ENCODE measurements at places on chromosomes 7 and 10.
A peak's percentile ranks its signal among the peaks of the same experiment; 100 is the strongest.

DNA sequence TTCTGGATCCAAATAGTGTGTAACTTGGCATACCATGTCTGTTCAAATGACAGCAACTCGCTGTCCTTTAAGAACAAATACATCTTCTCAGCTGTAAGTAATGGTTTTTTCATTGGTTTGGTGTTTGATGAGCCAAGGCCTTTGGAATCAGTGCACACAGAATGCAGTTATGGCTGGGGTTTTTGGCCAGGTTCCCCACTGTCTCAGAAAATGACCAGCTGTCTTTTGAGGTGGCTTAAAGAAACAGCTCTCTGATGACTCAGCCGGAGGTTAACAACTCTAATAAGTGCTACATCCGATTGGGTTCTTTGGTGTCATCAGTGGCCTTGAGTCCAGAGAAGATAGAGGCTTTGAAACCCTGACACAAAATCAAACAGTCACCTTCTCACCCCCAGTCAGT lies 688.4 kb downstream of the REEP3 start:
- no peak for DNase-seq

GRCh38 chr10:107409522-107409921 lies 245.0 kb upstream of the SORCS1 start:
- no peak for DNase-seq

DNA sequence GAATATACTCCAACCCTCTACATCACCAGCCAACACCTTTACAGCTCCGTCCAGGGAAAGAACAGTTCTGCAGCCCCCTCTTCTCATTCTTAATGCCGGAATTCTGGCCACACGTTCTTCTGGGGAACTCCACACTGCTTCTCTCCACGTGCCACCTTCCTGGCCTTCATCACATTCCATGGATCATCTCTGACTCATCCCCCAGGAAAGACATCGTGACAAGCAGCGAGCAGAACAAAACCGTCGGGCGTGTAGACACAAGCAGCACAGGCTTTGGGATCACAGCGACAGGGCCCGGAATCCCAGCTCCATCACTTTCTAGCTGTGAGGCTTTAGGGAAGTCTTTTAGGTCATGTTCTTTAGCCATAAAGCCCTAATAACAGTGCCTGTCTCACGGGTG lies 590.3 kb upstream of the FOXK1 start:
- DNase-seq, result no peak

- DNase-seq, result no peak
These were observed 44.1 kb downstream of the HTR7 start for GRCh38 chr10:90813594-90814365.

GRCh38 chr10:3783682-3784432 lies 1.2 kb downstream of the KLF6 start:
- DNase-seq, result peak; percentile 38

DNA sequence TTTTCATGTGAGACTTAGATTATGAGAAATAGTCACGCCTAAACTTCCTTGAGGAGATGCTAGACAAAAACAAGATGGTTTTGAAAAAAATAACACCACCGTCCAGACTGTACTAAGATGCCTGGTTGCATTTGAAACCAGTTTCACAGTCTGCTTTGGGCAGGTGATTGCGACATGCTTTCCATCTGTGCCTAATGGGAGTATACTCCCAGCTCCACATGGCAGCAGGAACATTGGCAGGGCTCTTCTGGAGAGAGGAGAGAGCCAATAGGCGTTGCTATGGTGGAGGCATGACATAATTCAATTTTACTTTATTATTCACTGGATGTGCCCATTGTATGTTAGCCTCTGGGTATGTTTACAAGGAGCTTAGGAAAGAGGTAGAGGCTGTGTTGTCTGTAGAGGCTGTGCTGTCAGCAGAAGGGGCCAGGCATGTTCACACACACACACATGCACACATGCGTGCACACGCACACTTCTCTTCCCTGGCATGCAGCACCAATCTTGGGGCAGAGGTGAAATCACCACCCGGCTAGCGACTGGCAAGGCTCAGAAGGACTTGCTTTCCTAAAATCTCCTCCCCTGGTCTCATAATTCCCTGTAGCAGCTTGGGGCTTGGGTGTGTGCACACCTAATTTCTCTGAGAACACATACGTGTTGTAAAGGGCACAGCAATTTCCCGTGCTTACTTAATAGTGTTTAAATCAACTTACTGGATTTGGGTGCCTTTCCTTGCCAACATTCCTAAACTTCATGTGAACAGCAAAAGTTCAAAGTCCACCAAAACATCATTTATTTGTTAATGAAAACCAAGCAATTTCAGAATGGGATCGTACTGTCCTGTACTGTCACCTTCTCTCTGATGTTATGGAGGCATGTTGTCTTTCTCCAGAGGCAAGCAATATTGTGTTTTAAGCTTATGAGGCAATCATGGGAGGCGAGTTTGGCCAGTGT lies 162.1 kb downstream of the TCF7L2 start:
- no peak for DNase-seq

DNA sequence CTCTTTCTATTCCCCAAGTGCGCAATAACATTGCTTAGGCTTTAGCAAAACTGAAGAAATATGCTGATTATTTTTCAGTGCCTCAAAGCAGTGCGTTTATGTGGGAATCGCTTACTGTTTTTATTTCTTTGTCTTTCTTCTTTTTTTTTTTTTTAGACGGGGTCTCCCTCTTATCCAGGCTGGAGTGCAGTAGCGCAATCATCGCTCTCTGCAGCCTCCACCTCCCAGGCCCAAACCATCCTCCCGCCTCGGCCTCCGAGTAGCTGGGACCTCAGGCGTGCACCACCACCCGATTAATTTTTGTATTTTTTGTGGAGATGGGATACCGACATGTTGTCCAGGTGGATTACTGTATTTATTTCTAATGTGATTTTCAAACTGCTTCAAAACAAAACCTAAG lies 1.2 kb downstream of the DENND10 start:
- DNase-seq, result no peak

- no peak for DNase-seq
These were observed 49.2 kb upstream of the ANKRD1 start for GRCh38 chr10:90969947-90970673.

DNA sequence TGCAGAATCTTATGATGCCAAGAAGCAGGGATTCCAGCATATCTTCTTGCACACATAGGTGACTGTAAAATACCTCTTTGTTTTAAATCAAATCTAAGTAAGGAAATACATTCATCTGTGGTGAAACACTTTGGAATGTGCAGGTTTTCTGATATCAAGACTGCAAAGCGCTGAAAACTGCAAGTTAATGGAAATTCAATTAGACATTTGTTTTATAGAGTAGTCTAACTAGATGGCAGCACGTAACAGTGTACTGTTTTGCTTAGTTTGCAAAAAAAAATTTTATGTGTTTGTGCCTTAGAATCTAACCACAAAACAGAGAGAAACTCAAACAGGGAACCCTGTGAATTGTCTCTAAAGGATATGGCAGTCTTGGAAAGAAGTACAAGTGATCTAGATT lies 259.2 kb downstream of the HDAC9 start:
- DNase-seq, result no peak

DNA sequence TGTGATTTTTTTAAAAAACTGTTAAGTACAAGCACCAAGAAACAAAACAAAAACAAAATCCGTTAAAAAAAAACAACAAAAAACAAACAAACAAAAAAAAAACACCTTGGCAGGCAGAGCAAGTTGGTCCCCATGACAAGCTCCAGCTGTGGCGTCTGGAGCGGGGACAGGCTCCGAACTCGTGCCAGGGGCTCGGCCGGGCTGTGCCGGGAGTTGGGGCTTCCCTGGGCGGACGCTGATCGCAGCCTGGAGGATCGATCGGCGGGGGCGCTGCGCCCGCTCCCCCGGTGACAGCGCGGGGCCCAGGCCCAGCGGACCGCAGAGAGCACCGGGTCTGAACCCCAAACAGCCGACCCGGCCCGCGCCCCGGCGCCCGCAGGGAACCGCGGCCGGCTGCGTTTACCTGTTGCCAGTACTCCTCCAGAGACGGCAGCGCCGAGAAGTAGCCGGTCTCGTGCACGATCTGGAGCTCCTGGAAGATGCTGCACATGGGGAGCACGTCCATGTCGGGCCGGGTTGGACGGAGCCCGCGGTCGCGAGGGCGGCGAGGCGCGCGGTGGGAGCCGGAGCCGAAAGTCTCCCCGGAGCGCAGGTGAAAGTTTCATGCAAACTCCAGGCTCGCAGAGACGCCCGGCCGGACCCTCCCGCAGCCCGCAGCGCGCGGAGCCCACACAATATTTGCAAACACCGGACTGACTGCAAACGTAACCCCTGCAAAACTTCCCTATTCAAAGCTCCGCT lies at the start of gene KLF6:
KLF6 (minus strand) TSS at position 700 of the 741 bp plus-strand sequence; CDS start at position 505, 195 bp downstream.
- DNase-seq, result peak; percentile 57

- no peak for DNase-seq
These were observed 221.2 kb downstream of the PARD3 start for GRCh38 chr10:34593930-34594329.

DNA sequence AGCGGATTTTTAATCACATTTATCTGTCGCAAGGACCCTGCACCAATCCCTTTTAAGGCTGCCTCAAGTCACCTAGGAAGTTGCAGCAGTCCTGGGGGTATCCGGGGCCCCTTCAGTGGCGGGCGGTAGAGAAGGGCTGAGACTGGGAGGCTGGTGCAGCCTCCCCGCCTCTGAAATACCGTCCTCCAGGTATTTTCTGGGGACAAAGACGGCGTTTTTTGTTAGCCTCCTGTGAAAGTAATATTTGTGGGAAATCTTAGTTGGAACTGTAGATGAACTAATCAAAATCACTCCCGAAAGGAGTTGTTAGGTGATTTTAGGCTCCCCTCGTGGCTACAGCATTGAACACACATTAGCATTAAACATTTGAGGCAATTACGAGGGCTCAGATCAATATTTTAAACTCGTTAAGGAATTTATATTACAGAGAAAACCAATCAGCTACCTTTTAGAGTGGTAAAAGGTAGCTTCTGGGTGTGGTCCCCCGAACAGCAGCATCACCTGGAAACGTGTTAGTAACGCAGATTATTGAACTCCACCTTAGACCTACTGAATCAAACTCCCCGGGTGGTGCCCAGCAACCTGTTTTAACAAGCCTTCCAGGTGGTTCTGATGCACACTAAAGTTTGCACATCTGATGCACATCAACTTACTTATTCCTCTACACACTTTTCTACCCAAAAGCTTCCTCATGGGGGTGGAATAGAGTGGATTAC lies 530 bp upstream of the ANXA7 start:
- DNase-seq, result peak; percentile 12

DNA sequence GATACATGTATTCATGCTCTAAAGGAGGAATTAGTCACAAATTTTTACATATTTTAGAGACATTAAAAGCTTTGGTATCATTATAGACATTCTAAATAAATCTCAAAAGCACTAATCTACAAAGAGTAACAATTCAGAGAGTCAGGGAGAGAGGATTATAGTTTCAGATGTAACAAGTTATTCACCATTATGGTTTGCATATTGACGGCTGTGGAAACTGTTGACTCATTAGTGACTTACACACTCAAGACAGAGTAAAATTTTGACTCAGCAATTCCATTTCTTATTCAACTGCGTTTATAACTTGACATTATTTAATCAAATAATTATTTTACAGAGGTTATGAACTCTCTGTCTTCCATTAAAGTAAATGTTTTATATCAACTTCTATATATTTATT lies 95.4 kb upstream of the SEMA3C start:
- DNase-seq, result no peak

DNA sequence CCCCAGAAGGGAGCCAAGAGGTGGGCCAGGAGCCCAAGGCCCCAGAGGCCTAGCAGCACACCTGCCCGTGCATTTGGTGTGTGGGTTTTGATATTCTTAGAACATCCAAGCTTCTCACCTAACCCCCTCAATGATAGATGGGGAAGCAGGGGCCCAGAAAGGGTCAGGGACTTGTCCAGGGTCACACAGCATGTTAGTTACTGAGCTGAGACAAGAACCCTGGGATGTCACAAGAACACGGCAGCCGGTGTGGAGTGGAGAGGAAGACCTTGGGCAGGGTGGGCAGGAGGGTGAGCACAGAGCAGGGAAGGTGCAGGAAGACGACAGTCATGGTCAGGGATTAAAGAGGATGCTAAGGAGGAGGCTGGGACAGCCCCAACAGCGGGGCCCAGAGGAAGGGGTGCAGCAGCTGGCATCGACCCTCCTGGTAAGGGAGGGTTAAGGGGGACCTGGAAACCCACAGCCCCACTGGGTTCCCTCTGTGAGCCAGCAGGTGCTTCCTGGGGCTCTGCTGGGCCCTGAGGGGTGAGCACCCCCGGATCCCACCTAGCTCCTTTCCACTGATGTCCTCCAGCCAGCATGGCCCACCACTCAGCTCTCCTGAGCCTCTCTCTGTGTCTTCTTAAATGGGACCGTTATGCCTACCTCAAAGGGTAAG lies 44.4 kb downstream of the UNC5B start:
- DNase-seq, result no peak

GRCh38 chr7:6277476-6277875 lies 5.1 kb upstream of the CYTH3 start:
- no peak for DNase-seq

DNA sequence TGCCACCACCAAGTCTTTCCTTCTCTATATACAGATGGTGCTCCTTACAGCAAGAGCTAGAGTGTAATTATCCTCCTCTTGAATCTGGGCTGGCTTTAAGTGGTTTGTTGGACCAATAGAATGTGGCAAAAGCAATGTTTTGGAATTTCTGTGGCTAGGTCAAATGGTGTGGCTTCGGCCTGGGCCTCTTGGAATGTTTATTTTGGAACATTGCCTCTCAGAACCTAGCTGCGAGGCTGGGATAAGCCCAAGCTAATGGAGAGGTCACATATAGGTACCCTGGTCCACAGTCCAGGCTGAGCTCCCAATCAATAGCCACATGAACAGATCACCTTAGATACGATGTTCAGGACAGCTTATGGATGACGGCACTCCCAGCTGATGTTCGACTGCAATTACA lies 556.7 kb downstream of the TYW1 start:
- DNase-seq, result no peak

- no peak for DNase-seq
These were observed 196.4 kb downstream of the CREB5 start for GRCh38 chr7:28608731-28609130.

GRCh38 chr10:7054915-7055314 lies 355.9 kb downstream of the SFMBT2 start:
- DNase-seq, result no peak

DNA sequence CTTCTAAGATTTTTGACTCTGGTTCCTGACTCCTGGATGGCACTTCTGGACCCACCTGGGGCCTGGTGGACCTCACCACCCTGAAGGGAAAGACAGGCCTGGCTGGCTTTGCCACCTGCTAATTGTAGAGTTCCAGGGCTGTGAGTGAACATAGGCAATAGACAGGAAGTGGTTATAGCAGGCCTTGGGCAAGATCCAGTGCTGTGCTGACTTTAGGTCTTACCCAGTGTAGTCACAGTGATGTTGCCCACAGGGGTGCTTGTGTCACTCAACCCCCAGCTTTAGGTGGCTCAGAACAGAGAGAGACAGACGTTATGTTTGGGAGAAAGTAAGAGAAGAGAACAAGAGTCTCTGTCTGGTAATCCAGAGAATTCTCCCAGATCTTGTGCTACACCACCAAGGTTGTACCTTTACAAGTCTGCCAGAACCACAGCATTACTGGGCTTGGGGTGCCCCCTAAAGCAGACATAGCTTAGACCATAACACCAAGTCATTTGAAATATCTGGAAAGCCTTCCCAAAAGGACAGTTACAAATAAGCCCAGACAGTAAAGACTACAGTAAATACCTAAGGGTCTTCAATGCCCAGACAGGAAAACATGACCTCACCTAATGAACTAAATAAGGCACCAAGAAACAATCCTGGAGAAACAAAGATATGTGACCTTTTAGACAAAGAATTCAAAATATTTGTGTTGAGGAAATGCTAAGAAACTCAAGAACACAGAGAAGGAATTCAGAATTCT lies 303.4 kb downstream of the PCLO start:
- no peak for DNase-seq

GRCh38 chr7:44956157-44956766 lies 22.6 kb downstream of the MYO1G start:
- no peak for DNase-seq
